ENCODE measurements at places on chromosomes 7 and 10. TPM values are rescaled to one million over a fixed set of nuclear protein-coding genes. Genes with fewer than 3 reads are reported as not detected.

LAMB1 gene
- total RNA-seq: 329 TPM

GNG11 gene
- 26.0 TPM for total RNA-seq

FANK1 gene
- 26.4 TPM for total RNA-seq

ATRNL1 gene
- total RNA-seq: 5.0 TPM

NUTM2E gene
- total RNA-seq: not detected

GIMAP7 gene
- 0.05 TPM for total RNA-seq

ZNF804B gene
- not detected for total RNA-seq

HSPA12A gene
- total RNA-seq: 79.5 TPM

PRPS1L1 gene
- not detected for total RNA-seq

ITPRID1 gene
- not detected for total RNA-seq

PRXL2A gene
- 57.5 TPM for total RNA-seq

HOXA3 gene
- total RNA-seq: 4.2 TPM

BMPR1A gene
- total RNA-seq: 92.9 TPM

TET1 gene
- total RNA-seq: 3.1 TPM

CHAT gene
- not detected for total RNA-seq

FAM25C gene
- total RNA-seq: not detected

MTURN gene
- total RNA-seq: 19.4 TPM

TFPI2 gene
- 65.1 TPM for total RNA-seq

MMRN2 gene
- 0.55 TPM for total RNA-seq

TMEM60 gene
- total RNA-seq: 12.0 TPM

MPLKIP gene
- total RNA-seq: 21.3 TPM

HPS1 gene
- total RNA-seq: 19.8 TPM

All from renal cortical epithelial cell (primary cell).